ENCODE measurements at places on chromosomes 6 and 20. TPM values are rescaled to one million over a fixed set of nuclear protein-coding genes. Genes with fewer than 3 reads are reported as not detected.

GRCh38 chr6:150929416-150929815, 63.9 kb downstream of the MTHFD1L start:
- DNase-seq: no peak

DNA sequence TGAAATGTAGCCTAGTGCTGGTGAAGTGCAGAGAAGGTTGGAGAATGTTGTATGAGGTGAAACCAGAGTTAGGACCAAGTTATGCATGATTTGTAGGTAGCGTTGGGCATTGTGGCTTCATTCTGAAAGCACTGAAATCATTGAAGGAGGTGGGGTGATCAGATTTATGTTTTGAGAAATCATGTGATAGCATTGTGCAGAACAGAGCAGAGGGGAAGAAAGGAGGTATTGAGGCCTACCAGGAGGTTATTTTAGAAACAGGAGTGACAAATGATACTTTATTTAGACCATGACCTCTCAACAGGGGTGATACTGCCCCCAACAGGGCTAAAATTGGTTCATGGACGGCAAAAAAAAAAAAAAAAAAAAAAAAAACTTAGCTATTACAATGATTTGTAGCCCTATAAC, 15.6 kb upstream of the HMGN3 start:
- no peak for DNase-seq

DNA sequence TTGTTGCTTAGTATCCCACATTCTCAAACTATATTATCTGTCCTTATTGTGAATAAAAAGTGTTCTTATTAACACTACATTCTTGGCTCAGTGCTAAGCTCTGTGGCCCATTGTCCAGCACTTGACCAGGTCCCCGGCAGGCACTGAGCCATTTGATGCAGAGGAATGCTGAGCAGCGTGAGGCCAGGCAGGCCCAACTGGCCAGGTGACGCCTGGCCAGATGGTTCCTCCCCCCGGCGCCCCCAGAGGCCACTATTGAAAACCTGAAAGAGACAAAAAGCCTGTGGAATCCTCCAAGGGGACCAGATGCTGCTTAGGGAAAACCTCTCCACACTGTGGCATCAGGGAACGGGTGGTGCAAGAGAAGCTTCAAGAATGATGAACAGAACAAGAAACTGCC, 597.5 kb upstream of the JAG1 start:
- no peak for DNase-seq

GRCh38 chr6:34570066-34570833, 14.1 kb upstream of the SPDEF start:
- no peak for DNase-seq

DNA sequence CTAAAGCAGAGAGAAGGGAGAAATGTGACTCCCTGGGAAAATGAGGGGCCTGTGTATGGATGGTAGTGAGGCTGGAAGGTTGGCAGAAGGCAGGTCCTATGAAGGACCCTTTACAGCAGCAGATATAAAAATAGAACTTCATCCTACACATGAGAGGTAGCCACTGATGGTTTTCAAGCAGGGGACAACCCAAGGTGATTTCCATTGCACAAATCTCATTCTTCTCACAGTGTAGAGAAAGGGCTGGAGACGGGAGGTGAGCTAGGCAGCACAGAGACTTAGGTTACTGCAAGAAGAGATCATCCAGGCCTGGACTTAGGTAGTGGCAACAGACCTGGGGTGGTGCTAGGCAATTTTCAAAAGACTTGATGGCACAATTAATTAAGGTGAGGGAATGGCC, 30.7 kb downstream of the TRAM2 start:
- DNase-seq: no peak

- no peak for DNase-seq
Measured at GRCh38 chr6:157267654-157268053, 55.7 kb downstream of the TMEM242 start.

GRCh38 chr6:17388365-17388764, 5.0 kb upstream of the CAP2 start:
- no peak for DNase-seq

GRCh38 chr6:14621518-14621917, 503.9 kb downstream of the CD83 start:
- DNase-seq: no peak

GRCh38 chr20:1975291-1975690, 18.6 kb downstream of the PDYN start:
- DNase-seq: no peak

DNA sequence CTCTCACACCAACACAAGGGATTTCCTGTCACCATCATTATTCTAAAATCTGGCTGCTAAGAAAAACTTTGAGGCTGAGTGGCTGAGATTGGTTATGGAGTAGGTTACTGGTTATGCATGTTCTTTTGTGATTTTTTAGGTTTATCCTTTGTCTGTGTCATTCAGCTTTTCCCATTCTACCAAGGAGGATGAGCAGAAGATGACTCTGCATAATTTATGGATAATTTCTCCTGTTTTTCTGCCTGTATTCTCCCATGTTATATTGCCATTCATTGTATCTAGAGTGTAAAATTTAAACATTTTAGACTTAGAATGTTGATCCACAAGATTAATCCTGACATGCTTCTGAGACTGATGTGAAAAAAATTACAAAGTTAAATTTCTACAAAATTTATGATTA, 67.8 kb downstream of the SOBP start:
- no peak for DNase-seq

- DNase-seq: no peak
Measured at GRCh38 chr6:87197547-87197946, 42.2 kb downstream of the ZNF292 start.

DNA sequence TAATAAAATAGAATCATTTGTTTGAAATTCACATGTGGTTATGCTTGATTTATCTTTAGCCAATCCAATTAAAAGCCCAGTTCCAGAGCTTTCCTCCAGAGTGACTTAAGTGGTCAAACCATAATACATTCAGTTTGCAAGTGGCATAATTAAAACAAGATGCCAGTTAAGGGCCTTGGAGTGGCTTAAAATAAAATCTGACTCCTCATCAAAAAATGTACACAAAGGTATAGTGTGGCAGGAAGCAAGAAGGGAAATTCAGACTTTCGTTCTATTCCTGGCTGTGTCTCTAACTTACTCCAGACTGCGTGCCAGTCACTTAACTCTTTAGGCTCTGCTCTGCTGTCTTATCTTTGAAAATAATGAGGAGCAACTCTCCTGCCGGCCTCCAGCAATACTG, 251.3 kb upstream of the PRND start:
- no peak for DNase-seq

GRCh38 chr6:49668083-49668511, 31.5 kb upstream of the RHAG start:
- DNase-seq: no peak

Gene PERP
- 57.8 TPM for total RNA-seq

Gene MEP1A
- not detected for total RNA-seq

Gene LBP
- total RNA-seq: 2.3 TPM

Gene CAGE1
- not detected for total RNA-seq

Gene REPS1
- 29.7 TPM for total RNA-seq

Gene ENPP3
- not detected for total RNA-seq

Gene GMNN
- 4.0 TPM for total RNA-seq

Gene PTPRK
- total RNA-seq: 24.5 TPM

Gene KIAA0408
- total RNA-seq: 1.8 TPM

Gene FAM83C
- not detected for total RNA-seq

Gene UBE2C
- 4.9 TPM for total RNA-seq
